BJ (cell line): ENCODE measurements at places on chromosomes 1 and 21. TPM values are rescaled to one million over a fixed set of nuclear protein-coding genes. Genes with fewer than 3 reads are reported as not detected.

DNA sequence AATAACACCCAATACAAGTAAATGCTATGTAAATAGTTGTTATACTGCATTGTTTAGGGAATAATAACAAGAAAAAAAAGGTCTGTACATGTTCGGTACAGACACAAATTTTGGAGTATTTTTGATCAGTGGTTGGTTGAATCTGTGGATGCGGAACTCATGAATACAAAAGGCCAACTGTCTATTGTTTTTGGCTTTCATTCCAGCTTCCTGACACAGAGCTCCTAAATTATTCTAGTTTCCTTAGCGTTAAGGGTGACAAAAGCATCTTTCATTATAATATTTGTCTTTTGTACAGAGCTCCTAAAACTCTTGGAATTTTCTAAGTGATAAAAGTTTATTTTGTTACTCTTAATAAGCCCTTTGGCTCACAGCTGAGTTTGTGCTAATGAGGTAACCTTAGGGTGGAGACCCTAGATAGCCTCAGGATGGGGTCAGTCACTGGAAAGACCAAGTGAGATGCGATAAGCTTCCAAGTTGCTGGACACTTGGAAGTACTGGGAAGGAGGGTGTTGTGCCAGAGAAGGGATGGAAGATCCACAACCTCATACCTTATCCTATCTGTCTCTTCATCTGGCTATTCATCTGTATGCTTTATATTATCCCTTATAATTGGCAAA is 57.4 kb upstream of the PRRC2C start:
- no peak for DNase-seq

- DNase-seq: no peak
Measured at GRCh38 chr1:48499211-48499735, 27.3 kb upstream of the SPATA6 start.

DNA sequence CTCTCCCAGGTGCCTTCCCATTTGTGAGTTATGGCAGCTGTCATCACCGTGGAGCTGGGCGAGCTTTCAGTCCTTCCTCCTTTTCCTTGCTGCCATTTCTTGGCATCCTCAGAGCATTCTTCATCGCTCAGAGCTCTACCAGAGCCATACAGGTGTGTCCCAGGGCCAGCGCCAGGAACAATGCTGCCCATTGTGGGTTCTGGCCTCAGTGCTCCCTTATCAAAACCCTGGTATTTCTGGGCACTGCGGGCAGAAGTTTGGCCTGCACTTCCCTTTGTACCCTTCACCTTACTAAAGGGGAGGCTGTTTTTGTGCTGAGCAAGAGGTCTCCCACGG is 28.5 kb downstream of the RASSF5 start:
- DNase-seq: no peak

- no peak for DNase-seq
Measured at GRCh38 chr1:242426271-242426905, 98.1 kb downstream of the PLD5 start.

DNA sequence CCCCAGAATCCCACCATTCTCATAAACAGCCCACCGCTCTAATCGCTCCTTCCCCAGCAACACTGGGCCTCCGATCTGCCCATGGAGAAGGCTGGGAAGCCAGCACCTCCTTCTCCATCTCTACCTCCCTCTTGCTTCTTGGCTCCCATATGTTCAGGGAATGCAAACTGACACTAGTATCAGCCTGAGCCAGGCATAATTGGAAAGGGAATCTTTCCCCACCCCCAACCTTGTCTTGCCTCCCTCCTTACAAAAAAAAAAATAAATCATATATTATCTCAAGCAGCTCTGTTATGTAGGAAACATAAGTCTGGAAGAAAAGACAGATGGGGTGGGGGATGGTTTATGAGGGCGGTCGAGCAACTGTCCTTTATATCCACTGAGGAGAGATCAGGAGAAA is 127.2 kb downstream of the NAV1 start:
- no peak for DNase-seq

DNA sequence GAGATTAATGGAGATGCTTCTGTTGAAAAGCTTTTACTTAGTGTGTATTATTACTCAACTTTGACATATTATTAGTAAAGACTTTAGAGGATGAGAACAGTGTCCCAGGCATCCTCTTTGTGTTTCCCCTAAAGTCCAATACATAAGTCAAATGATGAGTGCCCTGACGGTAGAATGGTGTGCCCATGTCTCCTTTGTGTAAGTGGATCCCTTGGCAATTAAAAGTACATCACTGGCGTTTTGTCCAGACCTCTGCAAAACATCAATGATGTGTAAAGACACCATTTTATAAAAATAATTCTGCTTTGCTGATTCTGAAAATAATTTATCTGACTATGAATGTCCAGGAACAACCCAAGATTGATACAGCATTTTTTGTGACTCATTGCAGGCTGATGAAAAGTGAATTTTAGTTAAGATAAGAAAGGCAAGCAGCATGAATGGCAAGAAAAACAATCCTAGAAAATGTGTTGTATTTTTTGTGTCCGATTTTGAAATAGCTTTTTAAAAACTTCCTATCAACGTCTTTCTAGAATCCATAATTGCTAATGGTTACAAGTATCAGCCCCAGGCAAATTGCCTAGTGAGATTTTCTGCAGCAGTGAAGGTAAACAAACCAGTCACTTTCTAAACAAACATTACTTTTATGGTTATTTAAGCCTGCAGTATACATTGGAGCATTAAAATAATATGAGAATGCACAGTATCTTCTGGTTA is 251.5 kb downstream of the PTPRC start:
- no peak for DNase-seq

- DNase-seq: no peak
Measured at GRCh38 chr1:91851130-91852010, 34.6 kb downstream of the TGFBR3 start.

DNA sequence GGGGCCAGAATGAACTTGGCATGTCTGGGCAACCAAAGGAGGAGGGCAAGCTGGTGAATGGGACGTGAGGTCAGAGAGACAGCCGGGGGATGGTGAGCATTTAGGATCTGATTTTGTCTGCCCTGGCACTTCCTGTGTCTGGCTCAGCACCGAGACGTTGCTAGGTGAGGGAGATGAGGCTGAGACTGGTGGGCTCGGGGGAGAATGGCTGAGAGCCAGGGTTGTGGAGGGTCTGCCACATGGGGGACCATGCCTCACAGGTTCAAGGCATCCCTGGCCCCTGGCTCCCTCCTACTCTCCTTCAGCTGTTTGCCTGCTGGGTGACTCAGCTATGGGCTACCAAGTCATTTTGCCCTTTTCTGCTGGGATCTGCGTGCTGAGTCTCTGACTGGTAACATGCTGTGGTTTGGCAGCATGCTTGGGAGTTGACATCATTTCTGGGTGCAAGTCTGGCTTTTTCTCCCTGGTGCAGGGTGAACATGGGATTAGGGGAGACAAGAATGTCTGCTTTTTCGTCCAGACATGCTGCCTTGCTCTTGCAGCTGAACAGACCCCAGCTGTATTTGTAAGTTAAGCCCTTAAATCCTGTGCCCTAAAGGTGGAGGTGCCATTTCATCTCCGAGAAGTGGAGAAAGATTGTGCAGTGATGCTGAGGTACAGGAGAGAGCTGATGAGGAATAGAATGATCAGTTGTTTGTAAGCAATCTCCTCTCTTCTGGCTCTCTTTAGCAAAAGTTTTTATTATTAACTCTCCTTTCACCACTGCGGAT is 17.6 kb downstream of the GALNT2 start:
- peak; percentile 88 for DNase-seq

- no peak for DNase-seq
Measured at GRCh38 chr1:157194731-157195520, 56.7 kb upstream of the ETV3 start.

DNA sequence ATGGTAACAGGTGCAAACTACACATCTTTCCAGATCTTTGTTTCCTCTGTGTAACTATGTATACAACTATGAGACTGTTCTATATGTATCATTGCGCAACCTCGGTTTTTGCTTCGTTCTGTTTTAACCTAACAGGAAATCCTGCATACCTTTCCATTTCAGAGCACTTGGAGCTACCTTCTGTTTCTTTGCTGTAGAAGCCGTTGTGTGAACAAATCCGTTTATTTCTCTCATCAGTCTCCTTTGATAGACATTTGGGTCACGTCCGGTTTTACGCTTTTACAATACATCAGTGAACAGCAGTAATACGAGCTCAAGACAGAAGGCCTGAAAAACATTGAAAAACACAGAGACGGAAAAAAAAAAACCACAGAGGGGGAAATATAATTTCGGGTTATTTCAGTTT is 10.5 kb downstream of the ATP5IF1 start:
- DNase-seq: no peak

GRCh38 chr1:215595231-215595630 is 28.1 kb downstream of the KCTD3 start:
- DNase-seq: no peak

GRCh38 chr21:38668541-38668940 is 137.2 kb upstream of the ETS2 start:
- no peak for DNase-seq

DNA sequence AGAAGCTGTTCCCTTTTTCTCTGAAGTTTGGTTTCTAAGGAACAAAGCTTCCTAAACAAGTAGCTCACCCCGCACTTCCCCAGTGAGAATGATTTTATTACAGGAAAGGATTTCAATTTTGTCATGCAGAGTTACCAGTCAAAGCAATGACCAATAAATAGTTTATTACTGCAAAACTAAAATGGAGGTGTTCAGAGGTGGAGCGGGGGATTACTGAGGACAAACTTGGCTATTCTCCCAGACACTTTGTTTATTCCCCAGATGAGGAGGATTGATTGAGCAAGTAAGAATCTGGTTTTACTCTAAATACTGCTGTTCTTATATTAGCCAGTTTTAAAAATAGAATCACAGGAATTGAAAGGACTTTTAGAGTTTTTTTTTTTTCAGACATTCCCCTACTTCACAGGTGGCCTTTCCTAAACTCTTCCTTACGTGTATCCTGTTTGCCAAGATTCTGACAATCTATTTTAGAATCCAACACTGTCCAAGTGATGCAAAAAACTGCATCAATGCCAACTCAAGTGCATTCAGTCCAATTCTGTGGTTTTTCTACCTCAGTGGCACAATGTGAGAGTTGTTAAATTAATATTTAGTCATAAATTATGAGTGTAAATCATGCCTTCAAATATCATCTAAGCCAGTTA is 136.1 kb downstream of the TNFSF18 start:
- DNase-seq: peak; percentile 97

DNA sequence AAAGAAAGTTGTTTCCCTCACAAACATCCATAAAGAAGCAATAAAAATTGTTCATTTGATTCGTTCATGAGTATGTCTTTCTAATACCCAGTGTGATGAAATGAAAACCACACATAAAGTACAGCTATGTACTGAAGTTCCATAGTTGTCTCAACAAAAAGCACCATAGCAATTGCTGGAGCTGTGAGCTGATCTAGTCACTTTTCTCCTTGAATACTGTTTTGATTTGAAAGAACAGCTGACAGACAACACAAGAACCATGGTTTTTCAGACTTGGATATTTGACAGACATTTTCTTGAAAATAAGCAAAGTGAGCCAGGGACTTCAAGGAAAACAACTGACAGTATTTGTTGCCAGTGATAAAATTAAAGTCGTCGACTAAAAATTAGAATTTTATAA is 237.1 kb upstream of the PLD5 start:
- no peak for DNase-seq

DNA sequence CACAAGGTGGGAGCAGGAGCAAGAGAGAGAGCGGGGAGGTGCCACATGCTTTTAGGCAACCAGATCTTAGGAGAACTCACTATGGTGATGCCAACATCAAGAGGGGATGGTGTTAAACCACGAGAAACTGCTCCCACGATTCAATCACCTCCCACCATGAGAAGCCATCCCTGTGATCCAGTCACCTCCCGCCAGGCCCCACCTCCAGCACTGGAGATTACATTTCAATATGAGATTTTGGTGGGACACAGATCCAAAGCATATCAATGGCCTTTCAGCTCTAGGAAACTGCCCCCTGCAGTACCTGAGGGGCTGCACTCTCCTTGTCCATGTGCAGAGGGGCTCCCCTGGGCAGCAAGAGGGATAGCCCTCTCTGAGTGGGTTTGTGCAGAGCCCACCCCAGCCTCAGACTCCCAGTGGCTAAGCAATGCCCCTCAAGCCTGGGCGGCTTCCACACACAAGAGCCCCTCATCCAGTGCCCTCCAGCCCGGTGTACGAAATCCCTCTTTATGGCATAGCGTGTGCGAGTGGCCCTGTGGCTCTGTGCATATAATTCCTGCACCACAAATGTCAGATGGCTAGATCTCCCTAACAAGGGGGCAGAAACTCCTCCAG is 15.5 kb upstream of the PRDM16 start:
- DNase-seq: no peak

DNA sequence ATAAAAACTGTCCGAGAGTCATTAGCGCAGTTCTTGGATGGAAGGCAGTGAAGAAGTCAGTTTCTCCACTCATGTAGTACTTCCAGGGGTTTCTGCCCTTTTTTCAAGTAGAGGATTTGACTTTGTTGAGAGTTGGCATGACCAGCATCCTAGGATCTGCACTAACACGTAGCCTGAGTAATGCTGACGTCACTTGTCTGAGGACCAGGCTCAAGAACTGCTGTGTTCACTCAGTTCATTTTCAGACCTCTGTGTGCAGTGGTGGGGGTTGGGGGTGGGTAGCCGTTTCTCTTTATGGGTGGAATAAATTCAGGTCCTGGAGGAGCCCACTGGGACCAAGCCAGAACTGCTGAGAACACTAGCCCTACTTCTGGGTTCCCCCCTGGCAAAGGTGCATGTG is 53.3 kb downstream of the MRPS6 start:
- DNase-seq: no peak

GRCh38 chr1:185337246-185337645 is 20.2 kb upstream of the IVNS1ABP start:
- no peak for DNase-seq

GRCh38 chr1:78095593-78095992 is 49.8 kb downstream of the GIPC2 start:
- DNase-seq: no peak

- DNase-seq: no peak
Measured at GRCh38 chr21:17925000-17925610, 105.9 kb upstream of the C21orf91 start.

DNA sequence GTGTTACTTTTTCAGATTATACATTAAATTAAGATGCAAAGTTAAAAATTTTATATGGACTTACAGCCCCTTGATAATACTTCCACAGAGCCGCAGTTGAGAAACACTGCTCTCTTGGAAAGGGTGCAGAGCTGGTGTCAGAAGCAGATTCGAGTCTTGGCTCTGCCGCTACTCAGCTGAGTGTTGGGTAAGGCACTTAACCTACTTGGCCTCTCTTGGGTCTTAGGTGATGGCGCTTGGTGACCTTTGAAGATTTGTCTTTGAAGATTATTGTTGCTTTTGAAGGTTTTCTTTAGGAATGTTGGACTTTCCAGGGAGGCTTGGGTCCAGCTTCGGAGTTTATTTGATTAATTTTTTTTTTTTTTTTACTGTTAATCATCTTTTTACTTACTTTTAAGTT is 48.5 kb downstream of the CAMTA1 start:
- DNase-seq: no peak

GRCh38 chr1:172343240-172344160 is 77.0 kb upstream of the C1orf105 start:
- peak; percentile 91 for DNase-seq

The OR2AK2 gene
- polyA plus RNA-seq: not detected in 2 replicates

The PPIAL4G gene
- not detected in 2 replicates for polyA plus RNA-seq

The IFI44 gene
- polyA plus RNA-seq: 2.2 and 5.4 TPM in 2 replicates

The DMBX1 gene
- not detected in 2 replicates for polyA plus RNA-seq

The KCNJ9 gene
- polyA plus RNA-seq: not detected in 2 replicates

The CEP104 gene
- 19.5 and 26.0 TPM in 2 replicates for polyA plus RNA-seq

The CD244 gene
- not detected in 2 replicates for polyA plus RNA-seq
